Tibial nerve (tissue), 4 donors: ENCODE measurements at places on chromosomes 2 and 18. TPM values are rescaled to one million over a fixed set of nuclear protein-coding genes. Genes with fewer than 3 reads are reported as not detected.

CFAP65 gene
- total RNA-seq: not detected

DNA sequence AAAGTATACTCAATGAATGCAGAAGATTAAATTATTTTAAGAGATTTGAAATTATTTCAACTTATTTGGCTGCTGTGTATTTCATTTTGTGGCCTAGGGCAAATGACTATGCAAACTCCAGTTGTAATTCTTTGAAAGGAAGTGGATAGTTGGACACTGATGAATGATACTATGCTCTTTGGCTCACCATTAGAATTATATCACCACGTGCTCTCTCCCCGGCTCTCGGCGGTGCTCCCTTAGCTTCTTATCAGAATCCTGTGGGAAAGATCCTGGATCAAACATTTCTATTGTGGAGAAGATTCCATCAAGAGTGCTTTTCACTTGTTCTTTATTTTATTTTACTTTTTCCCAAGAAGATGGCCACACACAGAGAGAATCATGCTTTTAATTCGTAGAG is 55.2 kb downstream of the ADCYAP1 start:
- DNase-seq: no peak

LRRTM4 gene
- total RNA-seq: 2.9 TPM

AQP12B gene
- total RNA-seq: not detected

DNA sequence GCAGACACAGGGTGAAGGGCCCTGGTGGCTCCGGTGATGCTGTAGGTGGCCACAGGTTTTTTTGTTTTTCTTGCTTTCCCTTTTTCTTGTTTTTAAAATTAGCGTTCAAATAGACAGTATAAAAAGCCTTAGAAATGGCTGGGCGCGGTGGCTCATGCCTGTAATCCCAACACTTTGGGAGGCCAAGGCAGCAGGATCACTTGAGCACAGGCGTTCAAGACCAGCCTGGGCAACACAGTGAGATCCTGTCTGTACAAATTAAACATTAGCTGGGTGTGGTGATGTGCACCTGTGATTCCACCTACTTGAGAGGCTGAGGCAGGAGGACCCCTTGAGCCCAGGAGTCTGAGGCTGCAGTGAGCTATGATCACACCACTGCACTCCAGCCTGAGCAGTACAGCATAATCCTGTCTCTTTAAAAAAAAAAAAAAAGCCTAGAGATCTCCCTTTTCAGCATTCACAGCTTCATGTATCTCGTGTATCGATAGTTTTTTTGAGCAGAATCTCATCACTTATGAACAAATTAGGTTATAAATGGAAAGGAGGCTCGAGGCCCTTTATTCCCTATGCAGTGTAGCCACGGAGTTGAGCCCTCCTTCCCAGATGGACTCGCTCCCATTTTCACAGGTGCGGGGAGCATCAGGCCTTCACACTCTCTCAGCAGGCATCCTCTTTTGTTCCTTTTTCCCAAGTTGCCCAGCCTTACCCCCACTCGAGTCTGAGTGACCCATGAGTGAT is 50.8 kb downstream of the EMILIN2 start:
- no peak for DNase-seq

GRCh38 chr2:173886613-173887012 is 78.6 kb downstream of the SP3 start:
- DNase-seq: no peak

RGPD3 gene
- 0.30 TPM for total RNA-seq

GRCh38 chr18:31587529-31587928 is 4.1 kb upstream of the TTR start:
- no peak for DNase-seq

HAUS1 gene
- total RNA-seq: 21.2 TPM

CCL20 gene
- total RNA-seq: not detected
